ENCODE measurements at places on chromosomes 11 and 22.

DNA sequence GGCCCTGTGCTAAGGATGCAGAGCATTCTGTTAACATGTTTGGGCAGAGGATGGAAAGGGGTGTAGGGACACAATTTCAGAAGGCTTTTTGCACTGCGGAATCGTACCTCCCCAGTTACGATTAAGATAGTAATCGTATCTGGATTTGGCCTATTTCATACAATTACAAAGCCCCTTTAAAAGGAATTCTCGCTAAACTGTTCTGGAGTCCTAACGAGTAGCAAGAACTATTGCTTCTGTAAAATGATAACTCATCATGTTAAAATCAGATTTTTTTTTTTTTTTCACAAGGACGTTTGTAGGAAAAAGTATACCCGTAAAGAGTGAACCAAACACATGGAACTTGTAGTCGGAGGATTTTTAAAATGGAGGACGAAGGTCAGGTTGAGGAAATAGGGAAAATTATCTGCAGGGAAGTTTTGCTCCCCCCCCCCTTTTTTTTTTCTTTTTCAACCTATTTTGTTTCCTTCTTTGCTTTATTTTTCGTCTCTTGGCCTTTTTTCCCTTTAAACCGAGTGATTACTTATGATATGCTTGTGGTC is 934 bp downstream of the HSD17B12 start:
- DNase-seq, result no peak

GRCh38 chr11:130087294-130087926 is 17.7 kb downstream of the APLP2 start:
- DNase-seq, result no peak

DNA sequence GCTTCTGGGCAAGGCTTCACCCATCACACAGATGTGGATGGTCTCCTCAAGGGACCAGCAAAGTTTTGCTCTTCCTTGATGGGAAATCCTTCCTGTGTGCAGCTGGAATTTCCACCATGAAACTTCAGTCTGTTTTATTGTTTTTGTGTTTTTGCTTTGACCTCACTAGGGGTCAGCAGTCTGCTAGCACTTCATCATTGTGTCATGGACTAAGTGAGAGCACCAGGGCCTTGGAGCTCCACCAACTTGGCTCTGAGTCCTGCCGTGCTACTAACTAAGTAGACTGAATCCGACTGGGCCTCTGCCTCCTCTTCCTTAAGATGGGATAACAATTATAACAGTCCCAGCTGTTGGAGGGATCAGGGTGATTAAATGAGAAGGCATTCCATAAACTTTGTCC is 305.8 kb upstream of the NCAM1 start:
- no peak for DNase-seq

GRCh38 chr22:20173772-20174171 is 22.9 kb upstream of the CCDC188 start:
- DNase-seq, result no peak

DNA sequence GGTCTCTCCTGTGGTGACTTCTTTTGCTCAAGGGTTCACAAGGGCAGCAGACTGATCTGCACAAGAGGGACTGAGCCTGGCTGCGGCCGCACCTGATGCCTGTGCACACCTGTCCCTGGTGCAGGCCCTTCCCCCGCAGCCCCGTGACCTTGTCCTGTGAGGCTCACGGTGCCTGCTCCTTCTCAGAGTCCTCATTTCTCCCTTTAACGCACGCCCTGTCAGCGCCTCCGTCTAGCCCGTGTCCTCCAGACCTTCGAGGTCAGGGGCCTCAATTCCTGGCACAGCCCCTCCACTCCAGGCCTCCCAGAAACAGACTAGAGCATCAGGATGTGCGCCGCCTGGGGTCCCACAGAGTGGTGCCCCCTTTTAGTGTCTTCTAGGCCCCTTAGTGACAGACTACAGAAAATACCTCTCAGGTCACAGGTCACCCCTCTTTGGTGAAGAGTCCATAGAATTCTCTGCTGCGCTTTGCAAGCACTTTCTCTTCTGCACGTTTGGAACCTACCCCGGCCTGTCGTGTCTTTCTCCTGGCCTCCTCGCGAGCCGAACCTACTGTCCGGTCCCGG is 1.0 kb upstream of the DRD4 start:
- no peak for DNase-seq

- DNase-seq, result no peak
Measured at GRCh38 chr11:81203876-81204275, 1529.8 kb downstream of the FAM181B start.

DNA sequence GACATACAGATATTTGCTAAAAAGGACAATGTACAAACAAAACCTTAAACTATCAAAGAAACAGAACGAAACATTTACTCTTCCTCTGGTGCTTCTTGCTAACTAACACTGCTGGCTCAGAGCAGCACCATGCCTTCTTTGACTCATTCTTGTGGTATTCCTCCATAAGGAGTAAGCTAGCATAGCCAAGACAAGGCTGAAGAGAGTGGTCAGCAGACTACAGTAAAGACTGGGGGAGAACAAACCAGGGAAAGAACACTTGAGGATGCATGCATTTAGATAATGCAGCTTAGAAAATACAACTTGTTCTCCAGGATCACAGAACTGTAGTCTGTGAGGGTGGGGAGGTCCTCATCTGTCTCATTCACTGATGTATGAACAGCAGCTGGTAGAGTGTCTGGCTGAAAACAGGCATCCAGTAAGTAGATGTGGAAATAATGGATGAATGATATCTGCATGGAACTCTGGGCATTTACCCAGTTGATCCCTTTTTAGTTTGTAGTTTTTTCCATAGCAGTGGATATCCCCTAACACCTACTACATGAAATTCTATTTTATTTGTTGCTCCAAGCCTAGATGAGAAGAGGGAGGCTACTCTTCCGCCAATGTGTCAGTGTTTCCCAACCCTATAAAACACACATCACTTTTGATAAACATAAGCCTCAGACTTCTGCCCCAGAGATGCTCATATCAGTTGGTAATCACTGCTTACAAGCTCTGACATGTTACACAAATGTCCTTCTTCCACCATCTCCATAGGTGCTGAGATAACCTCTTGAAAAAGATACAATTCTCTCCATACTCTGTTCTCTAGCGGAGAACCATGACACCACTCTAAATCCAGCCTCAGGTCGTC is 7.3 kb downstream of the SNX19 start:
- no peak for DNase-seq

DNA sequence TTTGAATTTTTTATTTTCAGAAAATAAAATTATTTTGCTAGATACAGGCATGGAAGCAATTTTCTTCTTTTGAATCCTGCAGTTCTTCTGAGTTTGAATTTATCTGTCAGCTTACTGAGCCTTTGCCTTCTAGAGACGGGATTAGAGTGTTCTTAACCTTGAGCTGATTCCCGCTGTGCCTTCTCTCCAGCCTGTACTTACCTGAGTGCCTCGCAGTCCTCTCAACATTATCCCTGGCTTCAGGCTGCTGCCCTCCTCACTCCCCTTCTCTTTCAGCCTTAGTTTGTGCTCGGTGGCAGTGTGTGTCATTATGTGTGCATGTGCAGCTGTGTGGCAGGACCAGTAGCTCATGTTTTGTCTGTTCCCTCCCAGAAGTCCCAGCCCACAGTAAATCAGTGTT is 24.3 kb downstream of the OSBP2 start:
- no peak for DNase-seq
